ENCODE measurements at places on chromosomes 4 and X. TPM values are rescaled to one million over a fixed set of nuclear protein-coding genes. Genes with fewer than 3 reads are reported as not detected.

The IGBP1 gene
- total RNA-seq = 37.3 TPM

The DGKK gene
- total RNA-seq = not detected

The PHEX gene
- not detected for total RNA-seq

The TMPRSS11D gene
- total RNA-seq = not detected

The BBS12 gene
- 3.1 TPM for total RNA-seq

The GPAT3 gene
- total RNA-seq = 14.9 TPM

The DIPK2B gene
- not detected for total RNA-seq

The HSD17B13 gene
- 0.20 TPM for total RNA-seq

- H3K4me1 ChIP-seq = no peaks in the 10 kb centered on the region
- DNase-seq = no peak
- no peaks in the 10 kb centered on the region for H3K27me3 ChIP-seq
- H3K4me3 ChIP-seq = no peak overlapping the region
- H3K27ac ChIP-seq = no peak overlapping the region
Observed at GRCh38 chrX:53078943-53079342, 3.2 kb upstream of the TSPYL2 start.

DNA sequence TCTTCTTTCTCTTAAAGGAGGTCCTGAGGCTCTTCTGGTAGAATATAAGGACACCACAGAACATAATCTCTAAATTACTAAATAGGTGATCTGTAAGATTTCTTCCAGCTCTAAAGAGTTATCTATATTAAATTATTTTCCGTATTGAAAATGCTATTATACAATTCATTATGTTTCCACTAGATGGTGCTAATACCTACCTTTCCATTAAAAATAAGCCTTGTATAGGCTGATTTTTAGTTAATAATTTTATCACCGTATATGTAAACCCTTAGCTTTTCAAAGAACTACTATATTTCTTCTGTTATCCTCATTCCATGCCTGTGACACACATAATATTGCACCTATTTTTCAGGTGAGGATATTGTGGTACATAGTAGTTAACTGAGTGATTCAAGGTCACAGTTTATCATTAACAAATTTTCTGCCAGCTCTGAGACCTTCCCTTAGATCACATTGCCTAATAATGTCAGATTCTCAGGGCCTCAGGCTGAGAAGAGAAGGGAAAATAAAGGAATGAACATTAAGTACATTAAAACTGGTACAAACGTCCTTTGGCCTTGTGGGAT lies 138.8 kb downstream of the TEX11 start:
- no peak overlapping the region for H3K27ac ChIP-seq
- DNase-seq = peak; percentile 9
- no peak overlapping the region for H3K4me3 ChIP-seq
- H3K4me1 ChIP-seq = no peaks in the 10 kb centered on the region
- H3K36me3 ChIP-seq = no peaks in the 10 kb centered on the region

DNA sequence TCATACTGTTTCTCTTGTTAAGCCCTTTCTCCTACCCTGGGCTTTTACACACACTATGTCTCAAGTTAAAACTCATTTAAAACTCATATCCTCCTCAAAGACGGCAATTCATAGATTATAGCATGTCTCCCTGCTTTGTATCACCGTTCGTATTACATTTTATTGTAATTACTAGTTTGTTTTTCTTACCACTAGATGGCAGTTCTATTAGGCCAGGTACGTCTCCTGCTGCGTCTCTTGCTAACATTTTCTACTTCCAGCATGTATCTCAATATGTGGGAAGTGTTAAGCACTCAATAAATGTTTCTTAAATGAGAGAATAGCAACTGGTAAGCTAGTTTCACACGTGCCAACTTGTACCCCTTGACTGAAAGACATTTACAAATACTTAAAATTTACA lies 450.3 kb upstream of the PCDH7 start:
- DNase-seq = no peak
- H3K27ac ChIP-seq = no peak overlapping the region
- no peaks in the 10 kb centered on the region for H3K27me3 ChIP-seq
- H3K4me3 ChIP-seq = no peak overlapping the region
- no peaks in the 10 kb centered on the region for H3K4me1 ChIP-seq

DNA sequence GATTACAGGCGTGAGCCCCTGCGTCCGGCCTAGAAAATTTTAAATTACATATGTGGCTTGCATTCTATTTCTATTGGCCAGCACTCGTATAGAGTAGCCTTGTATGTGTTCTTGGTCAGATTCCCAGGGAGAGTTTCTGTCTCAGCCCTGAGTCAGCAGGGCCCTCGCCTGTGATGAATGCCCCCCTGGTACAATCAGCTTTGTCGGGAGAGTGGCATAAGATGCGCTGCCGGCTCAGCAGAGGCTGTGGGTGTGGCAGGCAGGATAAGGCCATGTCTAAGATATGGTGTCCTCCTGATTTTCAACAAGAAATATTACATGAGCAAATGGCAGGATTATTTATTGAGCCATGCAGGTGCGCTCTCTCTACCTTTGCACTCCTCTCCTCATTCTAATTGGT lies 1.6 kb upstream of the REELD1 start:
- no peak overlapping the region for H3K4me3 ChIP-seq
- H3K27me3 ChIP-seq = peaks cover 15% of the 10 kb centered on the region
- H3K27ac ChIP-seq = no peak overlapping the region
- no peaks in the 10 kb centered on the region for H3K4me1 ChIP-seq
- no peaks in the 10 kb centered on the region for H3K36me3 ChIP-seq
- no peak for DNase-seq

DNA sequence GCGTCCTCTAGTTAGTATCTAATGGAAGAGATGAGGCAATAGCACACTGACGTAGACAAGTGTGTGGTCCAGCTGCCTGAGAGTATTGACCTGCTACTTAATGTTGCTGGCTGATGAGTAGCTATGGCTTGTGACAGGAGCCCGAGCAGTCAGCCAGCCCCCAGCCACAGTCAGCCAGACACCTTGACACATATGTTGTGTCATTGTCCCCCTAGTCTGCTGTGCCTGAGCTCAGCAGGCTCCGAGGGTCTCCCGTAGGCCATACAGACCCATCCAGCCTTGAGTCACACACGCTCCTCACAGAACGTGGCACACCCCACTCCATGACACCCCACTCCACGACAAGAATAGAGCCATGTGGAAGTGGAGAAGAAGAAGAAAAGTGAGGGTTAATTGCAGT lies 362.1 kb downstream of the UNC5C start:
- no peak overlapping the region for H3K4me3 ChIP-seq
- H3K27me3 ChIP-seq = no peaks in the 10 kb centered on the region
- H3K4me1 ChIP-seq = peaks cover 6% of the 10 kb centered on the region
- DNase-seq = no peak
- no peak overlapping the region for H3K27ac ChIP-seq

- no peak overlapping the region for H3K27ac ChIP-seq
- no peaks in the 10 kb centered on the region for H3K4me1 ChIP-seq
- H3K27me3 ChIP-seq = peaks cover 4% of the 10 kb centered on the region
- DNase-seq = no peak
- no peaks in the 10 kb centered on the region for H3K36me3 ChIP-seq
Observed at GRCh38 chrX:70525733-70526132, 81.1 kb downstream of the DLG3 start.

GRCh38 chrX:66015152-66015831 lies 24.6 kb downstream of the VSIG4 start:
- no peaks in the 10 kb centered on the region for H3K27me3 ChIP-seq
- H3K4me1 ChIP-seq = peaks cover 16% of the 10 kb centered on the region
- peak overlapping the region; percentile 55 for H3K4me3 ChIP-seq
- peak; percentile 35 for DNase-seq
- peaks cover 44% of the 10 kb centered on the region for H3K36me3 ChIP-seq

DNA sequence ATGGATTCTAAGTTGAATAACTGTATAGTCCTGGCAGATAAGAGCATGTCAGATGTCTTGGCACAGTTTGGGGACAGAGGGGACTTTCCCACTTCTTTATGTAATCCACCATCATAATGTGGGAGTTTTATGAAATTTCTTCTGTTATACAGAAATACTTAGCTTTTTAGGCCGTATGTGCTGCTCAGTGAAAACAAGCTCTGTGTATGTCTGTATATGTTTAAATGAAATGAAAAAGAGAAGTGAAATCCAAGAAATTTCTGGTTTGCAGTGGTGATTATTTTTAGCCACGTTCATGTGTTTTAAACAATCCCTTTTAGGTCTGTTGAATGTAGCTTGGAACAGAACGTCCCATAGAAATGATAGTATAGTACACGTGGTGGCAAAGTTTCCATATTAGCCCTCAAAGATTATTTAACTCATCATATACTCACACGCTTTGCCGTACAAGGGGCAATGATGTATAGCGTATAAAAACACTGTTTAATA lies 41.0 kb downstream of the GAB1 start:
- H3K27me3 ChIP-seq = no peaks in the 10 kb centered on the region
- peak overlapping the region; percentile 23 for H3K27ac ChIP-seq
- peaks cover 34% of the 10 kb centered on the region for H3K4me1 ChIP-seq
- no peak for DNase-seq

DNA sequence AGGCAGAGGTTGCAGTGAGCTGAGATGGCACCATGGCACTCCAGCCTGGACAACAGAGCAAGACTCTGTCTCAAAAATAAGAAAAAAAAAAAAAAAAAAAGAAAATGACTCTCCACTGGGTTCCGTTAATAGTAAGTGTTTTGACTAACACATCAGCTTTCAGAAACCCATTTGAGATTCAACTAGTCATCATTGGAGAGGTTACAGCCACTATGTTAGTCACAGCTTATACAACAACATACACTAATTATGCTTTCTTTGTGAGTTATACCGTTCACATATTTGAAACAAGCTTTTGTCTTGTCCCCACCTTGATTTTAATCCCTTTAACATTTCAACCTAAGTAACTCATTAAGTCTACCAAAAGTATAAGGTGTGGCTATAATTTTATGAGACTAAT lies 48.2 kb downstream of the HADH start:
- H3K4me3 ChIP-seq = no peak overlapping the region
- no peak for DNase-seq
- no peaks in the 10 kb centered on the region for H3K4me1 ChIP-seq
- no peaks in the 10 kb centered on the region for H3K27me3 ChIP-seq
- H3K27ac ChIP-seq = no peak overlapping the region

GRCh38 chr4:47031011-47031678 lies at the start of gene GABRB1:
TSS of gene GABRB1 (plus strand) at chr4:47031567.
- H3K4me1 ChIP-seq = no peaks in the 10 kb centered on the region
- DNase-seq = peak; percentile 14
- H3K36me3 ChIP-seq = no peaks in the 10 kb centered on the region

GRCh38 chr4:150315175-150315574 lies 236.9 kb downstream of the DCLK2 start:
- H3K27me3 ChIP-seq = no peaks in the 10 kb centered on the region
- no peak for DNase-seq

DNA sequence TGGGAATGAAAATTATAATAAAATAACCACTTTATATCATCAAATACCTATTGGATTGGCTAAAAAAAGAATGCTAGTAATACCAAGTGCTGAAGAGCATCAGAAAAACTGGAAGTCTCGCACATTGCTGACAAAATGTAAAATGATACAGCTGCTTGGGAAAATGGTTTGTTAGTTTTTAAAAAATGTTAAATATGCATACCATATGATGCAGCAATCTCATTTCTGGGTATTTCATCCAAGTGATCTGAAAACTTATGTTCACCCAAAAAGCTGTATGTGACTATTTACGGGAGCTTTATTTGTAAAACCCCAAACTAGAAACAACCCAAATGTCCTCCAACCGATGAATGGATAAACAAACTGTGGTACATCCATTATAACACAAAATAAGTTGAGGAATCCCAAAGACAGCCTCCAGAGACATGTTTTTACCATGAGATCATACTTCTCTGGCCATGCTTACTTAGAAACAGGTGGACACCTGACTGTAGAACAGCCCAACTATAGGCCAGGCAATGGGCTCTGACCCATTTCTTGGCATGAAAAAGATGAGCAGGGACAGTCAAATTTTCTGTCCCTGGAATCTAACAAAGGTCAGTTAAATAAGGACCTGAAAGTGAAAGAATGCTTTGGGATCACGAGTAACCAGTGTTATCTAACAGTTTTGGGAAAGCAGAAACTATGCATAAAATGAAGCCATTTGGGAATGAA lies 47.5 kb upstream of the FAM120C start:
- no peaks in the 10 kb centered on the region for H3K36me3 ChIP-seq
- no peak overlapping the region for H3K27ac ChIP-seq
- no peaks in the 10 kb centered on the region for H3K27me3 ChIP-seq
- H3K4me3 ChIP-seq = no peak overlapping the region
- no peak for DNase-seq
- H3K4me1 ChIP-seq = no peaks in the 10 kb centered on the region

DNA sequence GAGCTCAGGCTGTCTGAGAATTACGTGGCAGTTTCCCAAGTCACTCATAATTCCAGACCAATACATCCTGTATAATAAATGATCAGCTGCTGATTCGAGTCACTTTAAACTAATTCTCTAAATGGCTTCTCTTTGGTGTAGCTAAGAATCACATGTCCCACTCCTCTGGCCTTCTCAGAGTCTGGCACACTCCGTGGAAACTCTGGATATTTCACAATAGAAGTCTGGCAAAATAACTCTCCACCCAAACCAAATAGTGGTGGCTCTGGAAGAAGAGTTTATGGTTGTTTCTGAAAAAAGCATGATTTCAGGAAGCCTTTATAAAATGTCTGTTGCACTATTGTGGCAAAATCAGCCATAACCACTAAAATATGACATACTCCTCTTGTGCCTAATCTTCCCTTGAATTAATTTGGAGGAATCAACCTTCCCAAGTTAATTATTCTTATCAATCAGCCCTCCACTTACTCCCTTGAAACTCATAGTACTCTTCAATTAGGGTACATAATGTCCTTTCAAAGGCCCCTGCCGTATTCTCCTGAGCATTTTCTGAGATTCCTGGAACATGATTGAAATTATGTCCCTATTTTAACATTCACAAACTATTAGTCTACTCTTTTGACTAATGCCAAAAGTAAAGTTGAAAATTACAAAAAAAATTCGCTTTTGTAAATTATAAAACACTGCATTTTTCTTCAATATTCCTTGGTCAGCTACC lies 991.6 kb downstream of the FAT4 start:
- no peaks in the 10 kb centered on the region for H3K4me1 ChIP-seq
- no peaks in the 10 kb centered on the region for H3K36me3 ChIP-seq
- no peak overlapping the region for H3K4me3 ChIP-seq
- no peaks in the 10 kb centered on the region for H3K27me3 ChIP-seq

DNA sequence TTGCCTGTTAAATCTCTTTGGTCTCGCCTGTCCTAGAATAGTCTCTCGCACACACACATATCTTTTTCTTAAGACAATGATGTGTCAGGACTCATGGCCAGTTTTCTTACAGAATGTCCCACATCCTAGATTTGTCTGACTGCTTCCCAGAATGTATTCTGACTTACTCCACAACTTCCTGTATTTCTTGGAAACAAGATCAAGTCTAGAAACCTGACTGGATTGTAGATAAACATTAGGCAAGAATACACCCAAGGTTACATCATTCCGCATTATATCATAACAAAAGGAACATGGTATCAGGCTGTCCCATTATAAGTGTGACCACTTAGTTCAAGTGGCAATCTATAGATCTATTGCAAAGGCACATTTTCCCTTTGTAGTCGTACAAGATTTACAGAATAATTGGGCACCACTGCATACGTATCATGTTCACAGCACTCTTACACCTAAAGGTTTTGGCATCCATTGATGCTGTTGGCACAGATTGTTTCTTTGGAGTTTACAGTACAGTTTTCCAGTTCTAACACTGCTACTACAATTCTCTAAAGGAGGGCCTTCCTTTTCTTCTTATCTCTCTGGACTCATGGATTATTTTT lies 56.4 kb downstream of the FBXW7 start:
- H3K4me3 ChIP-seq = no peak overlapping the region
- no peaks in the 10 kb centered on the region for H3K36me3 ChIP-seq
- no peaks in the 10 kb centered on the region for H3K27me3 ChIP-seq
- H3K4me1 ChIP-seq = no peaks in the 10 kb centered on the region
- DNase-seq = no peak

- DNase-seq = no peak
Observed at GRCh38 chrX:151970661-151971060, 3.8 kb downstream of the GABRE start.

GRCh38 chr4:102537269-102537668 lies 36.1 kb downstream of the NFKB1 start:
- H3K36me3 ChIP-seq = peaks cover 4% of the 10 kb centered on the region
- no peaks in the 10 kb centered on the region for H3K4me1 ChIP-seq
- H3K27ac ChIP-seq = no peak overlapping the region
- no peak for DNase-seq
- H3K4me3 ChIP-seq = no peak overlapping the region
